Pons (tissue), 1 donor: ENCODE measurements at places on chromosomes 2 and 18.

GRCh38 chr18:23422751-23423418 lies 30.2 kb upstream of the RIOK3 start:
- no peak for DNase-seq

GRCh38 chr2:234003972-234004617 lies 46.4 kb upstream of the SPP2 start:
- no peak for DNase-seq

DNA sequence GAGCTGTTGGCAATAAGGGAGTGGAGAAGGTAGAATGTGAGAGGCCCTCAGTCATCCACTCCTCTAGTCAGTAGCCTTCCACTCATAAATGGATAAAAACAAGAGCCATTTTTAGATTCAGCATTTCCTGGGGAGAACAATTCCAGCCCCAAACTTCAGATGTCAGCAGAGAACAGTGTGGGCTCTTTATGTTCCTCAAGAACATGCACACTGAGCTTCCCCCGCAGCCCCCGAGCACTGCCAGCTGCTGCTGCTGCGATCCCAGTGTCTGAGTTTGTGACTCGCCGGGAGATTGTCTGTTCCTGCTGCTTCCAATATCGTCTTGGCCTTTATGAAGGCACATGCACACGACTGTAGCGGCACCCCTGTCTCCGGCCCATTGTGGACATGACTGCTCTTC lies 143.7 kb upstream of the CTNNA2 start:
- peak; percentile 40 for DNase-seq

GRCh38 chr2:188734691-188735090 lies 239.5 kb upstream of the COL3A1 start:
- no peak for DNase-seq

DNA sequence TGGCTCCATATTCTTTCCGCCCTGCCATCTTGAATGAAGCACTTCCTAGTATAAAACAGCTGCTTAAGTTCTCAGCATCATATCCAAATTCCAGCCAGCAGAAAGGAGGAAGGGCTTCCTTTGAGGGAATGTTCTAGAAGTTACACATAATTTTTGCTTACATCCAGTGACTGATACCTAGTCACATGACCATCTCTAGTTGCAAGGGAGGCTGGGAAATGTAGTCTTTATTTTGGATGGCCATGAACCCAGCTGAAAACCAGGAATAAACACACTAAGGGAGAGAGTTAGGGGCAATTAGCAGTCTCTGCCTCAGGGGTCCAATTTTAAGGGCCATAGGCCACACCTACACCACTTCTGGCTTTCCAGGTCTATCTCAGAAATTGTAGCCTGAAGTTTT lies 57.8 kb upstream of the LMAN1 start:
- no peak for DNase-seq

GRCh38 chr2:28608500-28609424 lies 112.9 kb downstream of the PLB1 start:
- no peak for DNase-seq

DNA sequence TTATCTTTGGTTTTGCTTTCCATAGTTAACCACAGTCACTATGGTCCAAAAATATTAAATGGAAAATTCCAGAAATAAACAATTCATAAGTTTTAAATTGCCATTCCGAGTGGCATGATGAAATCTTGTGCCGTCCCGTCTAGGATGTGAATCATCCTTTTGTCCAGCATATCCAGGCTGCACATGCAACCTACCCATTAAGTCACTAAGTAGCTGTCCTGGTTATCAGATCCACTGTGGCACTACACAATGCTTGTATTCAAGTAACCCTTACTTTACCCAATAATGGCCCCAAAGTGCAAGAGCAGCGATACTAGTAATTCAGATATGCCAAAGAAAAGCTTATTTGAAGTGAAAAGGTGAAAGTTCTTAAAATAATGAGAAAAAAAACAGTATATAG lies 10.7 kb downstream of the USP34 start:
- DNase-seq = no peak

DNA sequence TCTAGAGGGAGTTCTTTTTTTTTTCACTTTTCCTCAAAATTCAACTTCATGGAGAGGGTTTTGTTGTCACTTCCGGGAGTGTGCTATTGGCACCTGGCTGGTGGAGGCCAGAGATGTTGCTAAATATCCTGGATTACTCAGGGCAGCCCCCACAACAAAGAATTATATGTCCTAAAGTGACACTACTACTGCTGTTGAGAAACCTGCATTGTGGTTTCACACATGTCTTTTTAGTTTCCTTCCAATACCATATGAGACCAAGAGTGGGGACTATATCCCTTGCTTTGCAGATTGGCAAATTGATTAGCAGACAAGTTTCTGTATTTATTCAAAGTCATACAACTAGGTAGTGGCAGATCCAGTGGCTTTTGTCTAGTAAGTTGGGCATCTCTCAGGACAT lies 826.8 kb downstream of the TRIB2 start:
- no peak for DNase-seq

- DNase-seq = no peak
Observed at GRCh38 chr2:16168506-16169264, 228.3 kb downstream of the MYCN start.

GRCh38 chr2:107627164-107627563 lies 199.5 kb upstream of the RGPD4 start:
- DNase-seq = no peak

DNA sequence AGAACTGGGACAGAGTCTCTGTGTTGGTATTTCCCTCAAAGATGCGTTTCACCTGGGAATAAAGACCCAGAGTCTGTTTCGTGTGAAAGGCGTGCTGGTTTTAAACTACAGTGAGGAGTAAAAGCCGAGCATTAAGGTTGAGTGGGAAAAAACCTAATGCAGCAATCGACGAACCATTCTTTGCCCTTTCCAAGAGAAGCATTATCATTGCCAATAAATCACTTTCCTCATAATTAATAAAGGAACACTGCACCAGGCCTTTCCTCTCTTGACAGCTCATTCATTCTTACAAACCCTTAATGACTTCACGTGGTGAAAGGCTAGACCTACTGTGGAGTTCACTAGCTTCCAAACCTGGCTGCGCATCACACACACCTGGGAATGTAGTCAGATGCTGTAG lies 896 bp upstream of the SLC8A1 start:
- no peak for DNase-seq

DNA sequence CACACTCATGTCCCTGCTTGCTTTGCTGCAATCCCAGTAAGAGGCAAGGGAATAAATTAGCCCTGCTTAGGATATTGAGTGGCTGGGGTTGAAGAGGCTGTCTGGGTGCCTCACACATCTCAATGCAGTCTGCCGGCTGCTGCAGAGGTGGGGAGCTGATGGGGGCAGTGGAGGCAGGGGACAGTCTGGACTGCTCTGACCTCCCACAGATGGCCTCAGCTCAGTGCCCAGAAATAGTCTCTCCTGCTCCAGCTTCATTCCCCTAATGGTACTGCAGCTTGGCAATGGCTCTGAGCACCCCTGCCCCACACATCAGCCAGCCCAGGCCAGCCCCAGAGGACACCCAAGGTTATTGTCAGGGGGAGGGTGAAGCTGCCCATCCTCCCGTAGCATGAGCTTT lies 21.5 kb upstream of the TNS1 start:
- no peak for DNase-seq

- peak; percentile 74 for DNase-seq
Observed at GRCh38 chr2:74833418-74834233, at the start of gene HK2. HK2 (plus strand) TSS chr2:74834127; CDS start chr2:74834581, 454 bp downstream.

GRCh38 chr2:234308813-234309195 lies 188.1 kb downstream of the ARL4C start:
- peak; percentile 77 for DNase-seq

DNA sequence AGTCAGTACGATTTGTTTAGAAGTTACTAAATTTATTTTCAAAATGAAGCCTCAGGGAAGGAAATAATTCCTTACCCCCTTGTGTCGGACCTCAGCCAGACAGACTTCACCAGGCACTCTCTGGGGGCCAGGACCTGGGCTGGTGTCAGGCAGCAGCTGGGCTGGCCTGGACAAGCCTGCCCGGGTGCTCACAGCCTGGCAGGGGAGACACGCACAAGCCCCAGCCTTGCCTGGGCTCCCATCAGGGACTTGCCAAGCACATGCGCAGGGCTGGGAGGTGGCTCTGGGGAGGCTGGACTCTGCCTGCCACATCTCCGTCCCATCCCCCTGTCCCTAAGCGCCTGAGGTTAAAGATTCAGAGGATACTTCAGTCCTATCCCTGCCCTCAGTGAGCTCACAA lies 56.8 kb upstream of the HS6ST1 start:
- no peak for DNase-seq

DNA sequence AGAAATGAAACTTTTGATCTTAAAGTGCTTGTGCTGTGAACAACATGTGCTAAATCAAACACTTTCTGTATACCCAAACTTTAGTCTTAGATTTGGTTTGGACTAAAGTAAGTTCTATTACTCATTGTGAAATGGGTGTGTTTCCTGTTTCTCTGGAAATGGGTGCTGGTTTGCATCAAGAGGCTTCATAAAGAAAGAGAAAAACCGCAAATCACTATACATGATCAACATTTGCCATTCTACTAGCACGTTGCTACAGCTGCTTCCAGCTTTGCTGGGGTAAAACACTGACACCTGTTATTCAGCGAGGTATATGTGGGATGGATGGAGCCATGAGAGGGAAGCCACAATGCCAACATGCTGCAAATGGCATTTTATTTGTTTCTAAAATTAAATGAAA lies 547.0 kb upstream of the ACVR2A start:
- no peak for DNase-seq

GRCh38 chr2:95122197-95122551 lies 566 bp upstream of the MRPS5 start:
- no peak for DNase-seq

DNA sequence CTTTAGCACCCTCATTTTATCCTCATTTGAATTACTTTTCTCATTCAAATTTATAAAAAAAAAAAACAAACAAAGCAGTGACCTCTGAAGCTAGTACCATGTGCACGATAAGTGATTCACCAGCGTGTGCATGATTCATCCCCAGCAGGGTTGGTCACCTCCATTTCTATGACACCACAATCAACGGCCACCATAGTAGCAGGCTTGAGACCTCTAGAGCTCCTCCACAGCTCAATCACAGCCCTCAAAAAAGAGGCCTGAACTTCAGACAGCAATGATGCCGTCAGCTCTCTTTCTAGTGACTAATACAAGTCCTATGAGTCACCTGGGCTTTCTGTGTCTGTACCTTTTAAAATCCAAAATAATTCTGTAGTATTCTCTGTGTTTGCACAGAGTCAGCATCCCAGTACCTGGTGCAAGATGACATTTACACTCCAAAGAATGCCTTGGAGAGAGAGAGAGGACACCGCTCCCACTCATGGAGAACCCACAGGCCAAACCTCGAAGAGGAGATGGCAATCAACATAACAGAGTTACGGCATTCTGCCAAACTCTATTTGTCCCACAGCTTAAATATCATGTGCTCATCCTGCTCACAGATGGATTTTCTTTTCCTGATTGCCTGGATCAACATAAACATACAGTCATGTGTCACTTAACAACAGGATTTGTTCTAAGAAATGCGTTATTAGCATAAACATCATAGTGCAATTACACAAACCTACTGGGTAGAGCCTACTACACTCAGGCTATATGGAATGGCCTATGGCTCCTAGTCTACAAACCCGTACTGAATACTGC lies 58.7 kb downstream of the L3MBTL4 start:
- DNase-seq = no peak

DNA sequence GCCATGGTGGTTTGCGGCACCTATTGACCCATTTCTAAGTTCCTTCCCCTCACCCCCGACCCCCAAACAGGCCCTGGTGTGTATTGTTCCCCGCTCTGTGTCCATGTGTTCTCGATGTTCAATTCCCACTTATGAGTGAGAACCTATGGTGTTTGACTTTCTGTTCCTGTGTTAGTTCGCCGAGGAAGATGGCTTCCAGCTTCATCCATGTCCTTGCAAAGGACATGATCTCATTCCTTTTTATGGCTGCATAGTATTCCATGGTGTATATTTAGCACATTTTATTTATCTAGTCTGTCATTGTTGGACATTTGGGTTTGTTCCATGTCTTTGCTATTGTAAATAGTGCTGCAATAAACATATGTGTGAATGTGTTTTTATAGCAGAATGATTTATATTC lies 183.6 kb downstream of the GBX2 start:
- no peak for DNase-seq

DNA sequence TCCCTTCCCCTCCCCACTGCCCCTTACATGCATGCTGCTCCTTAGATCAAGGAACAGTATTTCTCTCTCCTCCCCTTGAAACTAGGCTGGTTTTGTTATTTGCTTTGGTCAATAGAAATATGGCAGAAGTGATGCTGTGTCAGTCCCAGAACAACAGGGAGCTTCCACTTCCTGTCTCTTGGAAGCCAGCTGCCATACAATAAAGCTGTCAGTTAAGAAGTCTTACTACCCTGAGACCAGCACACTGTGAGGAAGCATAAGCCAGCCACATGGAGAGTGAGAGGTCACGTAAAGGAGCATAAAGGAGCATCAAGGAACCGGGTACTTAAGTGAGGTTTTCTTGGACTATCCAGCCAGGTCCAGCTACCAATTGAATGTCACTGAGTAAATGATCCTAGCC lies 126.6 kb downstream of the NOL4 start:
- DNase-seq = no peak

DNA sequence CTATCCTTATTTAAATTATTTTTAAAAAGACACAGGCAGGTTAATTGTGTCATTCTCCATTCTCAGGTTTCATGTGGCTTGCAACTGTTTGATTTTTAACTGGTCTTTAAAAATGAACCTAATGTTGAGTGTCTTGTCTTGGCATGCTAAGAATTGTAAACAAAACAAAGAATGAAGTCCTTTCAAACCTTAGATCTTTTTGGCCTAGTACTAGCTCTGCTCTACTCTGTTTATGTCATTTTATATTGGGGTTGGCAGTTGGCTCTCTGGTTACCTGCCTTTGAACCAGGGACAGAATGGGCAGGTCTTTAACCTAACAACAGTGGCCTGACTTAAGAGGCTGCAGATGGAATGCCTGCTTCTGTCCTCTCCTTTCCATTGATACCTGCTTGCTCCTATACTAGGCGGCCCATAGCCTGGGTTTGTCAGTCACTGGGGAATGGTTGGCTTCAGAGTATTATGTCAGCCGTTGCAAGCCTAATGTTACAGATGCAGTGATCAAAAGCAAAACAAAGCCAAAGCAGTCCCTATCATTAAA lies 85.5 kb downstream of the MTA3 start:
- DNase-seq = no peak

DNA sequence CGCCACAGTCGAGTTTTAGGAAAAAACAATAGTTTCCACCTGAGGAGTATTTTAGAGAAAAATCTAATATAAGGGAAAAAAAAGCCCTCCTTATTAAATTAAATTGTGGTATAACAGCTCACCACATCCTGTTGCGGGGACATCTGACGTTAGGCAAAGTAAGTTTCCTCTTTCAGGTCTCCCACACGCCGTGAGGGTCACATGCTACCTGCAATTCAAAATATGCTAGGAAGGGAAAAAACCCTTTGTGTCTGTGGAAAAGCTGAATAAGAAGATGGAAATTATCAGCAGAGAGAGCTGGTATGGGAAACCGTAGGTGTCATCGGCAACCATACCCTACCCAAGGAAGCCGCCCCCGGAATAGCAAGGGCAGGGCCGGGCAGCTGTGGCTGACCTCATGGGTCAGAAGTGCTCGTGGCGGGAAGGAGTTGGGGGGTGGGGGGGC lies 128.0 kb downstream of the NFATC1 start:
- DNase-seq = peak; percentile 25
